ENCODE measurements at places on chromosomes 1 and 21.

DNA sequence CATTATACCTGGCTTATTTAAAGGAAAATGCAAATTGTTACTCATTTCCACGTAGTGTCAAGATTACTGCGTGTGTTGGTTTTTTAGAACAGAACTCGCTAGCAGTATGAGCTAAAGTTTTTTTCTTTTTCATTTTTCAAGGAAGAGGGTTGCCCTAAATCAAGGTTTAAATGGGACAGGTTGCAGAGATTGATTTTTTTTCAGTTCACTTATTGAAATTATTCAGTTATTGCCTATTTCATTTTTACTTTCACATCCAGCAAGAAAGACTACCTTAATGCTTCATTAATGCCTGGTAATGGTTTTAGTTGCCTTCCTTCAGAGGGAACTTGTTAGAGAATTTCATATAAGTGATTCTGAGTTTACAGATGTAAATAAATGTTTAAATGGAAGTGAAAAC, 5.6 kb downstream of the FAM20B start:
- no peak for DNase-seq

GRCh38 chr1:8477166-8477982, 159.5 kb downstream of the SLC45A1 start:
- DNase-seq: no peak

DNA sequence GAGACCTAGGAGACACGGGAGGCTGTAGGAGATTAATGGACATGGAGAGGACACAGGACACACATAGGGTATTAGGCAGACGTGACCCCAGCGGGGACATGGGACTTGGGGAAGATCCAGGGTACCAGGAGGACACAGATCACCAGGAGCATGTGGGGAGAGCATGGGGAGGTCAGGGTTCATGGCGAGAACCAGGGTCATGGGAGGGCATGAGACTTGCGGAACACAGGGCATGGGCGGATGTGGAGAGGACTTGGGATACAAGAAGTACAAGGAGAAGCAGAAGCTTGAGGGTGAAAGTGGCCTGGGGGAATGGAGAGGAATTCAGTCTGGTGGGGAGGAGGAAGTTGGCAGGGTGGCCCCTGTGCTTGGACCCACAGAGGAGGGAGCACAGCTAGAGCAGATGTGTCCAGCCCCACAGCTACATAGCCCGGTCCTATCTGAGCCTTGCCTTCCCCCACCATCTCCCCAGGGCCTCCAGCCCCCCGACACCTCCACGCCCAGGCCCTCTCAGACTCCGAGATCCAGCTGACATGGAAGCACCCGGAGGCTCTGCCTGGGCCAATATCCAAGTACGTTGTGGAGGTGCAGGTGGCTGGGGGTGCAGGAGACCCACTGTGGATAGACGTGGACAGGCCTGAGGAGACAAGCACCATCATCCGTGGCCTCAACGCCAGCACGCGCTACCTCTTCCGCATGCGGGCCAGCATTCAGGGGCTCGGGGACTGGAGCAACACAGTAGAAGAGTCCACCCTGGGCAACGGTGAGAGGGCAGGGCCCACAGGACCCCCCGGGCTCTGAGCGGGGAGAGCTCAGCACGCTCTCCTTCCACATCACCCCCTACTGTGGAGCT, 12.1 kb downstream of the TIE1 start:
- DNase-seq: no peak

- DNase-seq: no peak
Observed at GRCh38 chr1:150807249-150808023, 624 bp downstream of the CTSK start.

GRCh38 chr21:14688412-14688811, 142.3 kb upstream of the SAMSN1 start:
- DNase-seq: no peak

DNA sequence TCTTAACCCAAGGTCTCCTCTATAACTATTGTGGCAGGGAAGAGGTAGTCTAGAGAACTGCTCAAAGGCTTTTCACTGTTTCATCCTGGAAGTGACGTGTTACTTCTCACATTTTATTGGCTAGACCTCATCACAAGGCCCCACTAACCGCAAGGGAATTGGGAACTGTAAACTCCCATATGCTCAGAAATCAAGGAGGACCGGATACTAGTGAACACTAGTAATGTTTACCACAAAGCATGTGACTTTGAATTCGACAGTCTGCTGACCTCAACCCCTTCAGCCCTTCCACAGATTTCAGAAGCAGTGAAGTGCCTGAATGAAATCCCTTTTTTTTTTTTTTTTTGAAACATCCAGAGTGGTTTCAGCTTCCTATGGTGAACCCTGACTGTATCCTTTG, 3.4 kb upstream of the EEIG2 start:
- no peak for DNase-seq

DNA sequence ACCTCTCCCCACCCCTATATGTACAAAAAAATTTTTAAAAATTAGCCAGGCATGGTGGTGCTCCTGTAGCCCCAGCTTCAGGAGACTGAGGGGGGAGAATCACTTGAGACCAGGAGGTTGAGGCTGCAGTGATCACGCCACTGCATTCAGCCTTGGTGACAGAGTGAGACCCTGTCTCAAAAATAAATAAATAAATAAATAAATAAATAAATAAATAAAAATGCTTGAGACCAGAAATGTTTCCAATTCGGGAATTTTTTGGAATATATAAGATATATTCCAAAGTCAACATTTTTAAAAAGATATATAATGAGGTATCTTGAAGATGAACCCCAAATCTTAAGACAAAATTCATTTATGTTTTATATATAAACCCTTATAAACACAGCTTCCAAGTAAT, 42.4 kb upstream of the RAB4A start:
- no peak for DNase-seq

DNA sequence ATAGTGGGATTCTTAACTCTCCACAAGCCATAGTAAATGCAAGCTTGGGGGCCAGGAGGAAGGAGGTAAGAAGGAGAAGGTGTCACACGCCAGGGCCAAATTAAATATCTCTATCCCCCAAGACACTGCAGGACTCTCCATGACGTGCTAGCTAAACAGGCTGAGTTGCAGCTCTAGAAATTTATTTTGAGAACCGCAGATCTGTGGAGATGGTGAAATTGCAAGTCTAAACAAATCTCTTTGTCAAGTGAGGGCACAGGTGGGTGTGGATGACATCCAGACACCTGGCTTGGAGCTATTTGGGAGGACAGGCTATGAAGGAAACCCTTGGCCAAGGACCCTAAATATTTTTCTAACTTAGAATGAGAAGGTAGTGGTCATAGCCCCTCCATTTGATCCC, 39.5 kb upstream of the USP1 start:
- no peak for DNase-seq

GRCh38 chr21:41682719-41683179, 84.1 kb downstream of the RIPK4 start:
- no peak for DNase-seq

DNA sequence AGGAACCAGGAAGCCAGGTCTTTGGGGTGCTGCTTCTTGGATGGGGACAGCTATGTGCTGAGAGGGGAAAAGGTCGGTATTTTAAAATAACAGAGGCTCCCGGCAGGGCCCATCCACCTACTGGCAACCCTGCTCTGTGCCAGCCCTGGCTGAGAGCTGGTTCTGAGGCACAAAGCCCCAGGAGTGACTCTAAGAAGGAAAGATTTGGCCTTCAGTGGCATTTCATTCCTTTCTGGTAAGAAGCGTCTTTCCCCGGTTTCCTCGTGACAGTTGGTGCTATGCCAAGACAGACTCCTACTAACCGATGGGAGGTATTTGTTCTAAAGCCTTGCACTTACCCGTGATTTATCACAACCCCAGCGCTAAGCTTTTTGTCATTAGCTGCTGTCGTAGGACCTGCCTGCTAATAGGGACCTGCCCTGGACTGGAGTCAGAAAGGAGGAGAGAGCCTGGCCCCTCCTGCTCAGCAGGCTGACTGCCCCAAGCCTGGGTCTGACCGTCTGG, 123.1 kb upstream of the ADAR start:
- no peak for DNase-seq

GRCh38 chr1:246001142-246001836, 505.8 kb downstream of the SMYD3 start:
- DNase-seq: no peak

GRCh38 chr1:156281281-156281680, 1.3 kb downstream of the SMG5 start:
- DNase-seq: no peak

GRCh38 chr1:27622828-27623227, 12.2 kb downstream of the FGR start:
- no peak for DNase-seq

DNA sequence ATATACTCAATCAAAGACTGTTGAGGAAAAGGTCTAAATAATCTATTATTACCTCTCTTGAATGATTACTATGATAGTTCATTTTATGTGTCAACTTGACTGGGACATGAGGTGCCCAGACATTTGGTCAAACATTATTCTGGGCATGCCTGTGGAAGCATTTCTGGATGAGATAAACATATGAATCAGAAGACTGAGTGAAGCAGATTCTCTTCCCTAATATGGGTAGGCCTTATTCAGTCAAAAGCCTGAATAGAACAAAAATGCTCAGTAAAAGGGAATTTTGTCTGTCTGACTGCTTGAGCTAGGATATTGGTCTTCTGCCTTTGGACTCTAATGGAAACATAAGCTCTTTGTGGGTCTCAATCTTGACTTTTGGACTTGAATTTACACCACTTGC, 73.3 kb upstream of the SOX13 start:
- no peak for DNase-seq
